ENCODE measurements at places on chromosomes 4 and X.

DNA sequence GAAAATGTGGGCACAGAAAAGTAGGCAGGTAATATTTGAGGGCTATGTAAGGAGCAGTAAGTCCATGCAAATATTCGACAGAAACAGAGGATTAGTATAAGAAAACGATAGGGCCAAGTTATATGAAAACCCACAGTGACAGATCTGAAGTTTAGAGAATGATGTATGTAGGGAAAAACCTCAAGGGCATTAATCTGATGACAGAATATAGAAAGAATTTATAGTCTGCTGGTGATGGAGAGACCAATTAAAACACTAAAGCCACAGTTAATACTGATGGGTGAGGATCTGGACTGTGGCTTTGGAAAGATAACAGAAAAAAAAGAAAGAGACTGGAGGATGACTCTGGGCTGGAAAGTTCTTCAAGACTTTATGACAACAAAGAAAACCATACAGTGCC is 169.7 kb downstream of the PALLD start:
- DNase-seq, result no peak

GRCh38 chrX:34658326-34658725 is 1.2 kb upstream of the TMEM47 start:
- no peak for DNase-seq

- no peak for DNase-seq
Measured at GRCh38 chr4:121353213-121353612, 27.6 kb downstream of the QRFPR start.

GRCh38 chrX:64265265-64265664 is 34.9 kb upstream of the ASB12 start:
- DNase-seq, result no peak

GRCh38 chrX:107677501-107677901 is 49.2 kb downstream of the PRPS1 start:
- DNase-seq, result no peak

GRCh38 chr4:28822163-28822562 is 1898.0 kb upstream of the PCDH7 start:
- DNase-seq, result no peak

- DNase-seq, result no peak
Measured at GRCh38 chr4:147586032-147586431, 31.2 kb upstream of the TMEM184C start.

- no peak for DNase-seq
Measured at GRCh38 chrX:11886745-11887144, 128.7 kb downstream of the MSL3 start.

Measured in stimulated activated CD4-positive, alpha-beta T cell treated with anti-CD3 and anti-CD28 coated beads, Interleukin-4, amount 100 ng/mL, for 4 hours (primary cell).